MV-4-11 (cell line): ENCODE measurements at places on chromosomes 7 and 10.

- peak; percentile 4 for DNase-seq
Observed at GRCh38 chr7:19491821-19492452, 216.9 kb downstream of the POLR1F start.

DNA sequence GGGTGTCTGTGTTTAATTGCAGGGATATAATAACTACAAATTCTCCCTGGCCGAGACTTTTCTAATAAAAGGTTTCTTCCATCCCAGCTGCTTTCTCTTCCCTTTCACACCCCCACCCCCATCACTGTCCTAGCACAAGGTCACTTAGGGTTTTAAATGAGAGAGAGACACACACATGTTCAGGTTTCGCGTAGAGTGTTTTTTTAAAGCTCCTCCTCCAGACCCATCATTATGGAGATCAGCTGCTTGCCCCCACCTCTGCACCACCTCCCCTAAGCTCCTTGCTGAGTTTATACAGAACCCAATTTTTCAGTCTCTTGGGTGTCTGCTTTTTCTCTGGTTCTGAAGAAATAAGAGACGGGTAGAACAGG lies 18.6 kb downstream of the LRMDA start:
- no peak for DNase-seq

GRCh38 chr10:43265799-43266721 lies 805 bp downstream of the RASGEF1A start:
- DNase-seq: no peak

DNA sequence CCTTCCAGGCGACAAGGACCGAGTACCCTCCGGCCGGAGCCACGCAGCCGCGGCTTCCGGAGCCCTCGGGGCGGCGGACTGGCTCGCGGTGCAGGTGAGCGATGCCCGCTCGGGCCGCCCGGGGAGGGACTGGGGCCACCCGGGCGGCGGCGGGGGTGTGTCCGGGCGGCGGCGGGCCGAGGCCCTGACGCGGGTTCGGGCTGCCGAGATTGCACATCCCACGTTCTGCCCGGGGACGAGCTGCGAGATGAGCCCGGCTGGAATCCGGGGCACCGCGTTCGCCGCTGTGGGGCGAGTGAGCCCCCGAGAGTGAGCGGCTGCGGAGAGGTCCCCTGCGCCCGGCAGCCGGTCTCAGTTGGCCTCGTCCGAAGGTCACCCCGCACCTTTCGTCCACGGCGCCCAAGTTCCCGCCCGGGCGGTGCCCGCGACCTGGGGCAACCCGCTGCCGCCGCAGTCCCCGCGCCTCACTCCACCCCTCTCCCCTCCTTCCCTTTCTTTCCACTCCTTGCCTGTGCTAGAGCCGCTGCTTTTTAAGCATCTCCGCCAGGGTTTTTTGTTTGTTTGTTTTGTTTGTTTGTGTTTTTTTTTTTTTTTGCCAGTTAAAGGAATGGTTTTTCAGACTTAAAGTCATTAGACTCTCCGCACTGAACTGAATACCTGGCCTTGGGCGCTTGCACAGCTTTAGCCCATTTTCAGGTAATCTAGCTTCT lies 515 bp downstream of the RALA start:
- no peak for DNase-seq

- no peak for DNase-seq
Observed at GRCh38 chr7:135943134-135943879, 33.9 kb downstream of the MTPN start.

DNA sequence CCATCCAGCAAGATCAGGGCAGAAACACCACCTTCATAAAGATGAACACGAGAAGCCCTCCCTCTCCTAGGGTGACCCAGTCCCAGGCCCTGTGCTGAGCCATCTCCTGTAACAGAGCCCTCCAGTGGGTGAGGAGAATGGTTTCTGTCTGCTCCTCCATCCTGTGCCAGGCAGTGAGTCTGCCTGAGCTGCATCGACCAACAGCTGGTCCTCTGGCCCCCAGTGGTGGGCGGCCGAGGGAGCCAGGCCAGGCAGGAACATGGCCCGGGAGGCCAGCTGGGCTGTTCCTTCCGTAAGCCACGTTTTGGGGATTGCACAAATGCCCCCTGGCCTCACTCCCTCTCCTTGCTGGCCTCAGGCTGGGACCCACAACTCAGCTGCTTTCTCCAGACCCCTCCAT lies 73.5 kb downstream of the GRB10 start:
- DNase-seq: no peak

DNA sequence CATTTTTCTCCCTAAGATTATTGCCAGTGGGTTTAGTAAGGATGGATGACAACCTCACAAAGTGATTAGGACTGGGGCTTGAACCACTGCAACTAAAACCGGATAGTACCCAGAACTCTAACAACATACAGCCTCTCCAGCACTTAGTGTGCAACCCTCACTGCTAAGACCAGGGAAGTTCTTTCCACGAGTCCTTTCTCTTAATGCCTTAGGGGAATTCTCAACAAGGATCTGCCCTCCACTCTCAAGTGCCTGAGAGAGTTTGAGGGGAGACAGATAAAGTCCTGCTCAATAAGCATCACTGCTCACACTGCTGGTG lies 104.6 kb downstream of the NRP1 start:
- DNase-seq: no peak

DNA sequence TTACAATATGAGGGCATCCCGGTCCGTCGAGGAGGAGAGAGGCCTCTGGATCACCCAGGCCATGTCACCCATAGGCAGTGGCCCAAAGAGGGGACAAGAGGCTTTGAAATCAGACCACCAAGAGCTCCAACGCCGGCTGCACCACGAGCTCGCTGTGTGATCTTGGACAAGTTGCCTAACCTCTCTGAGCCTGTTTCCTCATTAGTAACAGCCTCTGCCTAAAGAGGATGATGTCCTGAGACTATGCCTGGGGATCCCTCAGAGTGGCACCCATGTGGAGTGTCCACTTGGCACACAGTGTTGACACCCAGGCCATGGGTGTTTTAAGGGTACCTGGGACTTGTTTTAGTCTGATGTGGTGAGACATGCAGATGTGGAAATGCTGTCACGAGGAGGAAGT lies 50.8 kb downstream of the MICALL2 start:
- no peak for DNase-seq

DNA sequence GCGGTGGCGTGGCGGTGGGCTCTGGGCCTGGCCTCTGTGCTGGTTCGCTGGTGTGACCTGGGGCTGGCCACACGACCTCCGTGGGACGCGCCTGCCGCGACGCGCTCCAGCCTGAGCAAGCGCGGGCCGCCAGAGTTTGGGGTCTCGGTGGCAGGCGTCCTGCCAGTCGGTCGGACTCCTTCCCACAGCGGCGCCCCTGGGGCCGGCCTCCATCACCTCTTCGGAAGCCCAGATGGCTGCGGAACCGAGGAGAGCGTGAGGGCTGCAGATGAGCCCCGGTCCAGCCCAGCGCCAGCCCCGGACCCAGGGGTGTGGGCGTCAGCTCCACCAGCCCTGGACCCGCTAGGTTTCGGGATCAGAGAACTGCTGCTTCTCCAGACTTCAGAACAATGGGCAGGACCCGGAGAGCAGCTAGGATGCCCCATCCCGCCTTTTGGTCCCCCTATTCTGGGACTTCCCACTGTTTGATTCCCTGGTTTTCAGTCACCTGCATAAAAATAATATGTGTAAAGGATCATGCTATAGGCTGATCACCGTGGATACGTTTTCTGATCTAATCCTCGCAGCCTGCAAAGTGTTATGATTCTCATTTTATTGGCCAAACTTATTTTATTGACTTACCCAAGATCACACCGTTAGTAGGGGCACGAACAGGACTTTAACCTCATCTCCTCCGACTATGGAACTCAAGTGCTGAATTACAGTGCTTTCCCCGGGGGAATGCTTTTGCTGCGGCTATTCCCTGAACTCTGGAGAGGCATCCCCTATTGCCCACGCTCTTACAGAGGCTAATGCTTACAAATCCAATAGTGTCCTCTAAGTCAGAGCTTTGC lies 2.8 kb downstream of the CYP26C1 start:
- no peak for DNase-seq

GRCh38 chr10:84427903-84428650 lies 99.7 kb downstream of the CCSER2 start:
- no peak for DNase-seq

- DNase-seq: no peak
Observed at GRCh38 chr7:4645246-4645645, 36.8 kb upstream of the FOXK1 start.

- DNase-seq: no peak
Observed at GRCh38 chr7:140421521-140421920, 17.7 kb downstream of the RAB19 start.

DNA sequence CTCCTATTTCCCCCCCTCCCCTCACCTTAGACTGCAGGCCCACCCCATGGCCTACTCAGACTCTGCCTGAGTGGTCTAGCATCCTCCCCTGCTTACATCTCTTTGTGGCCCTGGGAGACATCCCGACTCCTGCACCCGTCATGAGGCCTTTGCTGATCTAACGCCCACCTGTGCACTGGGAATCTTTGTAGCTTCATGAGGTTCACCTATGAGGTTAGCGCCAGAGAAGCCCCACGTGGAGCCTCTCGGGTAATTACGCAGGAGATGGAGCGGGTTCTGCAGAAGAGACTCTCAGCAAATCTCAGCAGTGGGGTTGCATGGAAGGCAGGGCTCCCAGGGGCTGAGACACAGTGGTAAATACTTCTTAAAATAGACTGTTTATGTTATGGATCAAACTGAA lies 43.5 kb upstream of the HSPA12A start:
- no peak for DNase-seq

DNA sequence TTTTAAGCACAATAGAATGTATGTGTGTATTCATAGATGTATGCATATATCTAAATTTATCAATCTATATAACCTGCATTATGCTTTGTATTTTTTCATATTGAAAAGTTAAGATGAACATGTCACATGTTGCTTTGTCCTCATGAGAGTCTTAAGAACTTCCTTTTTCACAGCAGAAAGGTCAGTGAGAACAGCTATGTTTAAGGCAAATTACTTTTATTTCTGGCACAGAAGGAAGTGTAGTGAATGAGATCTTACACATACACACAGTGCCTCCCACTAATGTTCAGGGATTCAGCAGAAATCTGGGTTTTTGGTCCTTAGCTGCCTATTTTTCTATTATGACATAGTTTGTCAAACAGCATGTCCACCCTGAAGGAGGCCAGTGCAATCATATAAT lies 134.8 kb downstream of the TMEM26 start:
- DNase-seq: peak; percentile 1

DNA sequence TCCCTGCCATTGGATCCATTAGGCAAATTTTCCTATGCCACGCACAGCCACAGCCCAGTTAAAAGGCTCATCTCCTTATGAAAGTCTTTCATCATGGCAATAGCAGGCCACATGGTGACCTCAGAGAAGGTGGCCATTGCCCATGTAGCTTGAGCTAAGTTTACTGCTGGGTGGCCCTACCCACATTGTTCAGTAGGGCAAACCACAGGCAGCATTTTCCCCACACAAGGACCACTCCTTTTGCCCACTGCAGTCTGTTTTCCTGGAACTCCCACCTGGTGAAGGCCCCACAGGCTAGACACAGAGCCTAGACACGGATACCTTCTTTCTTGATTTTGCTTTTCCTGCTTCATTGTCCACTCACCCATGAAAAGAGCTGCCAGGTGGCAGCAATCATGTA lies 101.5 kb upstream of the NPVF start:
- DNase-seq: no peak

DNA sequence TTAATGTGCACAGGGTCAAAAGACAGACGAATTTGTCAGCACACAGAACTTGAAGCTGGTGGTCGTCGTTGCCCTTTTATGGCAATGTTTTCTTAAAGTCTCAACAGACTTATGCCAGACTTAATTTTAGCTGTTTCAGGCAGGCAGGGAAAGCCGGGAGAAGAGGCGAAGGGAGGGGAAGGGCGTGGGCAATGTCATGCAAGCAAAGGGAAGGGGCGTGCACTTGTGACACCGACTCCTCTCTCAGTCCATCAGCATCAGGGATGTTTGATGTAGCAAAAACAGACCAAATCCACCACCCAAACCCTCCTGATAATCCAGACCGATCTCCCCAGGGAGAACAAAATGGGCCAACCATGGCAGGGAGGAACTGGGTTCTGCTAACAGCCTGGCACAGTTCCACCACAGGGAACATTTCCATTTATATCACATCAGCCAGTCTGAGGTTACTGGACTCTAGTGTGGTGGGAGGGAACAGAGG lies 118.1 kb upstream of the RHEB start:
- no peak for DNase-seq

GRCh38 chr7:77707504-77707992 lies 11.3 kb downstream of the RSBN1L start:
- DNase-seq: no peak

GRCh38 chr7:106176414-106177299 lies 64.5 kb upstream of the SYPL1 start:
- peak; percentile 36 for DNase-seq

- DNase-seq: no peak
Observed at GRCh38 chr10:60377955-60378354, 11.7 kb downstream of the ANK3 start.

GRCh38 chr7:29574659-29575058 lies 11.0 kb downstream of the PRR15 start:
- DNase-seq: peak; percentile 69

DNA sequence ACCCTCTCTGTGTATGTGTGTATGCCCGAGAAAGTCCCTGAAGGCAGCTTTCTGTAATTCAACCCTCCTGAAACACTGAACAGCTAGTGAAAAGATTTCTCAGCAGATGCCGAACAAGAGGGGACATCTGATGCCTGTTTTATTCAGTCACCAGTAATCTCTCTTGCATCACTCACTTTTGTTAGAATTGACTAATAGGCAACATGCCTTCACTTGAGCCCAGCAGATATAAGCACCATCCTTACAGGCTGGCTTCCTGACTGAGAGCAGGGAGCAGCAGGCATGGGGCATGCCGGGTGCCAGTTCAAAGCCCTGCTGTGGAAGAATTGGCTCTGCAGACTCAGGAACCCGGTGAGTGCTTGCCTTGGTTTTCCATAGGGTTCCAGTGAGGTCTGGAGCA lies at the start of gene ABCA13:
TSS of gene ABCA13 (plus strand) at position 257 of the 400 bp plus-strand sequence. CDS start at position 283, 26 bp downstream.
- DNase-seq: peak; percentile 38

DNA sequence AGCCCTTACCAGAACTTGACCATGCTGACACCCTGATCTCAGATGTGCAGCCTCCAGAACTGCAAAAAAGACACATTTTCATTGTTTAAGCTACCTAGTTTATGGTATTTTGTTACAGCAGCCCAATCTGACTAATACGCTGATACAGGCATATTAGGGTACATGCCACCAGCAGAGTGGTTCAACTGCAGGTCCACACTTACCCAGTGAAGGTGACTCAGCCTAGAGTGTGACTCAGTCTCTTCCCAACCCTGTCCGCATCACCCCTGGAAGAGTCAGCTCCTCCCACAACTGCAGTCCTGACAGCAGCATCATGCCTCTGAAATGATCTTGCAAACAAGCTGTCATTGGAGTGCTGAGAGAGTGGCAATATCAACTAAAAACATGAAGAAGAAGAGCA lies 30.8 kb upstream of the GOT1 start:
- DNase-seq: no peak

- DNase-seq: peak; percentile 91
Observed at GRCh38 chr7:55073976-55074528, 55.2 kb downstream of the EGFR start.

- no peak for DNase-seq
Observed at GRCh38 chr10:62384447-62385081, 10.4 kb downstream of the ZNF365 start.
